Stimulated activated CD8-positive, alpha-beta memory T cell treated with anti-CD3 and anti-CD28 coated beads, Interleukin-7, amount 100 ng/mL, for 48 hours (primary cell): ENCODE measurements at places on chromosomes 5 and 9.

DNA sequence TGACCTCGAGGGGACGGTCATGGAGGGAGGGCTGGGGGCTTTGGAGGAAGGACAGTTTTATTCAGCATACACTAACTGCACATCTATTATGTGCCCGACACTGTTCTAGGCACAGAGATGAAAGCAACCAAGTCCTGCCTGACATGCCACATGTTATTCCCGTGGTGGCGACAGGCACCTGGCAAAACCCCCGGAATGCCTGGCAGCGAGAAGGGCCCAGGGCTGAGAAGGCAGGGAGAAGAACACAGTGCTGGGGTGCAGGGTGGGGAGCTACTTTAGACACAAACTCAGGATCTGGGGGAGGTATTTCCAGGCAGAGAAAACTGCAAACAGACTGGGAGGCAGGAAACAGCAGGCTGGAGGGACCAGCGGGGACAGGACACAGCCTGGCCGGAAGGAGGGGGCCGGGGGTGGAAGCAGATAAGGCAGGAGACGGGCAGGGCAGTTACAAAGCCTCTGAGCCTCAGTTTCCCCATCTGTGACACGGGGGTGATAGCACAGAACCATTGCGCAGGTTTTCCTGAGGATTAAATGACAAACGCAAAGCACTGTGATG is 77.7 kb downstream of the STK10 start:
- DNase-seq, result no peak

- DNase-seq, result no peak
Measured at GRCh38 chr9:21789541-21790037, 12.8 kb upstream of the MTAP start.

DNA sequence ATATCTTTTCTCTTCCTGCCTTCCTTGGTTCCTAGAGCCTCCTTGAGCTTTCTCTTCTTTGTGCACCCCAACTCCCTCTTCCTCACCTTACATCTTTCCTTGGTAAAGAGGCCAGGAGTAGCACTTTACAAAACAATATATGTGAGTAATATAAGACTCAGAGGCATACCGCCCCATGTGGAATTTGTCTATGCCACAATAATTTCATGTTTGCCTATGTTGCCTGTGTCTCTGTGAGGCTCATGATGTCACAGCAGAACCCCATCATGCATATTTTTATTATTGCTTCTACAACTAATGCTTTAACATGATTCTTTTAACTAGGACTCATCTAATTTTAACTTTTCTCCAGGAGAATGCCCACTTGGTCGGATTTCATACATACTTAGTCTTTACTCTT is 15.0 kb upstream of the LVRN start:
- DNase-seq, result no peak

DNA sequence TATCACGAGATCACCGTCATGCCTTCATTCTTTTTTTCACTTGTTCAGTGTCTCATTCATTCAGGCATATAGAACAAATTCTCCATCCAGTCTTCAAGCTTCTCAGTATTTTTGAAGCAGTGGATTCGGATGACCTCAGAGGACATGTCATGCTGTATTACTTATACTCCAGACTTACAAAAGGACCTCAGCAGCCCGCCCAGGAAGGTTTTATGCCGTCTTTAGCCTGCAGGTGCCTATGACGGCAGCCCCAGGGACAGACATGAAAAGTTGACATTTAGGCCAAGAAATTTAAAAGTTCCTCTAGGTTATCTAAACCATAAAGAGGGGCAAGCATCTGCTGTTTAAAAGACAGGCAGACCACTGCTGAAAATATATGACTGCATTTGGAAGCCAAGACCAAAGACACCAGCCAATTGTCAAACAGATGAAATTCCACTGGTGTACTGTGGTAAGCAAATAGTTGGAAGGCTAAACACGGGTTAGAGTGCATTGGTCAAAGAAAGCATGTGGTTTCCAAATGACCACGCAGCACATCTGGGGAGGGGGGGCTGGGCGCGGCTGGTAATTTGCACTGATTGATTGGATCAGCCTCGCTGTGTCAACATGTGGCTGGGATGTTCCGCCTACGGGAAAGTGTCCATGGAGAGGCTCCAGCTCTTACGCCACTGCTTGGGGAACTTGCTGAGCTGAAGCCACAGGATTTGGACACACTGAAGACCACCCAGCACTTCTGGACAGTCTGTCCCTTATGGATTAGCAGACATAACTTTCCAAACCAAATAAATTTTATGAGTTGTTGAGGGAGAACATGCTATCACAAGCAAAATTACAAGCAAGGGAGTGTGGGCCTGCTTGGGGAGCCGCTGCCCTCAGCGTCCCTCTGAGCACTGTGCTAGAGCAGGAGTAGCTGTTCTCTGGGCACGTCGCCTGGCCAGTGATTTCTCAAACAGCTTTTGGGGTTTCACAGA is 173.6 kb downstream of the FANCC start:
- DNase-seq, result no peak

GRCh38 chr9:121640491-121641223 is 10.8 kb upstream of the DAB2IP start:
- no peak for DNase-seq

GRCh38 chr9:132015866-132016265 is 63.8 kb downstream of the MED27 start:
- no peak for DNase-seq

GRCh38 chr5:132295505-132296411 is 1.6 kb downstream of the SLC22A4 start:
- DNase-seq, result no peak

DNA sequence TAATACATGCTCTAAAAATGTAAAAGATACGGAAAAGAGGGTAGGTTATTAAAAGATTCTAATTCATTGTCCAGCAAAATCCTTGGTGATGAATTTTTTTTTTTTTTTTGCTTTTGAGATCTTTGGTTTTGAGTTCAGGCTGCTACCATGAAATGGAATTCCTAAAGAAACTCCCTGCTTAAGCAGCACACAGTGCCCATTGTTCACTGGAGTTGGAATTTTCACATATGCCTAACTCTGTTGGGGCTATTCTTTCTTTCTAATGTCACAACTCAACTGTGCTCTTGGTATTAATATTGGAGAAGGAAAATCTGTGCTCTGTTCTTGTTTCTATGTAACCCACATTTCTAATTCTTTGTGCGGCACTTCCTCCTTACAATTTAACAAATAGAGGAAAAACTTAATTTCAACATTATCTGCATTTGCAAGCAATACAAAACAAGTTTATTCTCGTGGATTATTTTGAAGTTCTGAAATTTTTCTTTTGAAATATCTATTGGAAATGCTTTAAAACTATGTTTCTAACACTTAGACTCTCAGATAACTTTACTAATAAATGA is 21.6 kb downstream of the MATR3 start:
- DNase-seq, result no peak

GRCh38 chr5:58207076-58207475 is 252.8 kb downstream of the PLK2 start:
- no peak for DNase-seq

DNA sequence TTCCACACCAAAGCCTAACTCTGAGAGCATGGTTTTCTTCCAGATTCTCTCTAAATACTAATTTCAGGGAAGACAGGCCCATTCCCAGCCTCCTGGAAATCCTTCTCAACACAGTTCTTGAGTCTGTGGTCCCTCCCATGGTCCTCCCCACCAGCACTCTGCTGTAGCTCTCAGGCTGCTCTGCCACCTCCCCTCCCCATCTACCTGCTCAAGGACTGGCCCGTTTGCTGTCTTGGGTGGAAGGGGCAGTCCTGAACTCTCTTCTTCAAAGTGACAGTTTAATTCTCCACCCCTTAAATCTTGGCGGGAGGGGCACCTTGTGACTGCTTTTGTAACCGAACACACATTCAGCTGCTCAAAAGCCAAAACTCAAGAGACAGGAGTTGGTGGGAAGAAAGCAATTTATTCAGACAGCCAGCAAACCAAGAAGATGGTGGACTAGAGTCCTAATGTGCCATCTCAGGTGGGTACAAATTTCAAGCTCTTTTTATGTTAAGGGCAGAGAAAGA is 7.6 kb upstream of the LCN15 start:
- no peak for DNase-seq

- DNase-seq, result no peak
Measured at GRCh38 chr9:94157050-94157801, 73.0 kb downstream of the PTPDC1 start.

DNA sequence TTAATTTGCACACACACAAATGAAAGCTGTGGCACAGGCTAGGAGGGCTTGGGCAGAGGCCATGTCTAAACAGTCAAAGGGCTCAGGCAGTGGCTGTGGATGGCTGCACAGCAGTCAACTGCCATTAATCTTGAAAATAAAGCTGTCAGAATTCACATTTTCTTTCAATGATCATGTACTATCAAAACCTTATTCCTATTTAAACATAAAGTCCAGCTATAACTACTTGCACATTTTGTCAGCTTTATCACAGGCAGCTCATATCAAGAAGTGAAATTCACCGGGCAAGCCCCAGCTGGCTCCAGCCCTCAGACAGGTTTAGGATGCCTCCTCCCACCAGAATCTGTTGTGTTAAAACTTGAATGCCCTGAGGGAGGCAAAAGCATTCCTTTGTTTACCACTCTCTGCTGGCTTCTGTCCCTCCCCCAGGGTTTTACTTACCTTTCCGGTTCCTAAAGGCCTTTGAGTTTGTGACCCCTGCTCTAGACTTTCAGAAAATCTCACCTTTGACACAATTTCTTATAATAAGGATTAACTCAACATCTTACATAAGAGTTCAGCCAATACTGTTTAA is 54.9 kb upstream of the GRAMD2B start:
- no peak for DNase-seq

- no peak for DNase-seq
Measured at GRCh38 chr5:38872826-38873225, 27.0 kb downstream of the OSMR start.

DNA sequence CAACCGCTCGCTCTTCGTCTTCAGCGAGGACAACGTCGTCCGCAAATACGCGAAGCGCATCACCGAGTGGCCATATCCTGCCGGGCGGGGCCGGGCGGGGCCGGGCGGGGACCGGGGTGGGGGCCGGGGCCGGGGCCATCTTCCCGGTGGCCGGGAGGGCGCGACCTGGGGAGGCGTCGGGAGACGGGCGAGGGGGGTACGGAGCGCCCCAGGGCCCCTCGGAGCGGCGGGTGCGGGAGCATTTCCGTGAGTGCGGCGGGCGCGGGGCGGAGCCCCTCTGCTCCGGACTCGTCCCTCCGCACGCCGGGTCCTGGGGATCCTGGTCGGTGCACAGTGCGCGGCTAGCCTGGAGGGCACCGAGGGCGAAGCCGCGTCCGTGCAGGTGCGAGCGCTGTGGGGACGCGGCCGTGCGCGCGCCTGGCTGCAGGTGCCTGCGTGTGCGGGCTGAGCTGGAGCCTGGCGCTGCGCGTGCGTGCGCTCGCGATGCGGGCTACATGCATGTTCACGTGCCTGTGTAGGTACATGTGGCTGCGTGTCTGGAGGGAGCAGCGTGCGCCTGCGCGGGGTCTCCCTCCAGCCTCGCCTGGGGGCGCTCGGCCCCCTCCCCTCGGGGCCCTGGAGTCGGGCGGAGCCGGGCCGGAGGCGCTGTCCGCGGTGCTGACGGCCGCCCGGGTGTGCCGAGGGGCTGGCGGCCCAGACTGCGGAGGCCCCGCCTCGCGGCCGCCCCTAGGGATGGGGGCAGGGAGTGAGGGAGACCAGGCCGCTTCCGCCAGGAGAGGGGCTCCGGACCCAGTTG is 762 bp downstream of the CACNA1B start:
- DNase-seq, result no peak

DNA sequence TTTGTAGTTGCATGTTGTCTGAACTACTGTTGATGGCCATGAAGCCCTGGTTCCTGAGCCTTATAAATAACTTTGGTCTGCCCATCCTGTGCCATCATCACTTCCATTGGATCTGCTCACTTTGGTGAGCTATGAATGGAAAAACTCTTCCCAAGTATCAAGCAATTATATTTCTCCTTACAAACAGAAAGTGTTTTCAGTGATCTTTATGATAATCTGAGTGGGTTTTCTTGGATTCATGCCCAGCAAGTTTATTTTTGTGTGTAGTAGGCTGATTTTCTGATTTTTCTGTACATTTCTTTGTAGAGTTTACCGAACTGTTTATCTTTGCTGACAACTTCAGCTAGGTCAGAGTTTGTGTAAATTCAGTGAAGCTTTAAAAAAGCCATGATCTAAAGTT is 31.0 kb downstream of the CAMK4 start:
- no peak for DNase-seq

DNA sequence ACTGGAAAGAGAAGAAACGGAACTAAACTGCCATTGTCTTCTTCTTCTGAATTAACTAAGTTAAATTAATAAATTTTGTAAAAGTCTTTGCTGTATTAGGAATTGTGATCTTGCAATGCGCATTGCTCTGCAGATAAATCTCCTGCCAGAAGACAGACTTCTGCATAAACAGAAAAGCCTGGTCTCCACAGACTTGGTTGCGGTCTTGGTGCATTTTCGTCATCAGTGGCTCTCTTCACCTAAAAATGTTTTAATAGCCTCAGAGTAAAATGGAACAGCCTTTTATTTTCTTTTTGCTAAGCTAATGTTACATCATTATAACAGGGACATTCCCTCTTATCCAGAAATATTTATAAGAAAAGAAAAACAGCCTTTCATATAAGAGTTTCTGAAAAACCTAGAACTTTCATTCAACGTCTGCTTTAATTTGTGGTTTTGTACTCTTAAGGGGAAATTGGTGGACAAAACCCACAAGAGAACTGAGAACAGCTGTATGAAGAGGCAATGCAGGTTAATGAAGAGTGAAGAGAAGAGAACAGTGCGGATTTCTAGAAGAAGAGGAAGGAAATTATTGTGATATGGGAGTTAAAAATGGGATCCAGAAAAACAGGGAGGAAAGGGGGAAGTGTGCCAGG is 10.1 kb downstream of the IFNA5 start:
- no peak for DNase-seq

GRCh38 chr5:82820961-82821845 is 256.0 kb downstream of the TMEM167A start:
- DNase-seq, result no peak

- no peak for DNase-seq
Measured at GRCh38 chr5:122607818-122608217, 167.1 kb upstream of the SNX2 start.

DNA sequence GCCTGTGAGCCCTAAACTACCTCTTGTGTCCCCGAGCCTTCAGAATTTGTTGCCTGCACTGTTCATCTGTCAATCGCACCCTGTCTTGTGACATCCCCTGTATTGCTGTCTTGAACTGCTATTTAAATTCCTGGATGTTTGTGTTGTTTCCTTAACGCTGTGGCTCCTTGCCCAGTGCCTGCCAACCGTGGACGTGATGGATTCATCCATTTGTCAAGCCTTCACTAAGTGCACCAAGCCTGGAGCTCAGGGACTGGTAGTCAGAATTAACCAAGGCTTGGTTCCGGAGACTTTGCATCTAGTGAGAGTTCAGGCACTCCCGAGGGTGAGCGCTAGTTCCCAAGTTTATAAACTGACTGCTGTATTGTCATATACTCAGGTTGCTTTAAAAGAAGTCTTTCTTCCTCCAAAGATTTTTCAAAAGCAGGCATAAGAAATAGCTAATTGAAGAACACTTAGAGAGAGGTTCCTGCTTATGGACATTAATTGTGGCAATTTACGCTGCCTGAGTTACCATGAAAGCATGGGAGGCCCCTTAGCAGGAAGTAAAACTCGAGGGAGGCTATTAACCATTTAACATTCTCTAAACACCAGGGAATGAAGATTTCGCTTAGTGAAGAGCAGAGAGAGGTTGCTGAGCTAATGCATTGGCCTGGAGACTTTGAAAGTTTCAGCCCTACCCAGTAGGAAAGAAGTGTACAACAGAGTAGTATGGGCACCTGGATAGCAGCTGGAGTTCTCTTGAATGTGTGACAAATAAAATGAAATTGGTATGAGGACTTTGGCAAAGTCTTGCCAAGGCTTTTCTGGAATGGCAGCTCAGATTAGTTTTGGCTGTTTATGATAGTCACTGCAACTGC is 29.0 kb downstream of the RGS3 start:
- no peak for DNase-seq
